ENCODE measurements at places on chromosomes 16 and 17.

DNA sequence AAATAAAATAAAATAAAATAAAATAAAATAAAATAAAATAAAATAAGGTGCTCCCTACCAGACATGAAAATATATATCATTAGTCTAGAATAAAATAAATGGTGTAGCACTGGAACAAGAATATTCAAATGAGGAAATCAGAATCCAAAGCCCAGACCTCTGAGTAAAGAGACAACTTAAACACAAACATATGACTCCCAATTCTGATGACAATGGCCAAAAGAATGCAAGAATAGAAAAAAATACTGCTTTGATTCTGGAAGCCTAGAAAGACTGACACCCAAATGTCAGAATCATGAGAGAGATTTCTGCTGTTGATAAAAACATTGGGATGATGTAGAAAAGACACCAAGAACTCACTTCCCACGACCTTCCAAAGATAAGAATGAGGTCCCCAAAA lies 27.9 kb downstream of the MYOCD start:
- peak; percentile 6 for DNase-seq

DNA sequence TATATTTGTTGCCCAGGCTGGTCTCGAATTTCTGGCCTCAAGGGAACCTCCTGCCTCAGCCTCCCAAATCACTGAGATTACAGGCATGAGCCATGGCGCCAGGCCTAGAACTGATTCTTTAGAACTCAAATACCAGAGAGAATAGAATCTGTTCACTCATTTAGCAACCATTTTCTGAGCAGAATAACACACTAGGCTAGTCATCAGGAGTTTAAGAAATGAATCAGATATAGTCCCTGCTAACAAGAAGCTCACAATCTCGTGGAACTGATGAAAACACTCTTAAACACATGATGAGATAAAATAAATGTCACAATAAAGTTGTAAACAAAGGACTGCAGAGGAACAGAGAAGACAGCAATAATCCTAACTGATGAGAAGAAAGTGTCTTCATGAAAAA lies 55.8 kb upstream of the ADCY9 start:
- DNase-seq, result peak; percentile 32

DNA sequence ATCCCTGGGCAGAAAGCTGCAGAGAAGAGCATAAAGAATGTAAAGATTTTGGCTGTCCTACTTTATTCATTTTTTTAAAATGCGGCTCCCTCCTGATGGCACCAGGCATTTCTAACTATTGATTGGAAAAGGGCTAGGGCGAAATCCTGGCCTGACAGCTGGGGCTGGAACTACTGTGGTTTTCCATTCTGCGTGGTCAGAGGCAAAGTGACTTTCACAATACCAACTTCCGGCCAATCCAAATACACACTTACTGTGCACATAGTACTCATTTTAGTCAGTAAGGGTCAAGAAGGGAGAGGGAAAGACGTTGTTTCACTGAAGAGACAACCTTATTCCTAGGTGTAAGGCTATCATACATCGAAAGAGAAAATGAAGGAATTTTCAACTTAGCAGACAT lies 113.8 kb upstream of the PMFBP1 start:
- no peak for DNase-seq

DNA sequence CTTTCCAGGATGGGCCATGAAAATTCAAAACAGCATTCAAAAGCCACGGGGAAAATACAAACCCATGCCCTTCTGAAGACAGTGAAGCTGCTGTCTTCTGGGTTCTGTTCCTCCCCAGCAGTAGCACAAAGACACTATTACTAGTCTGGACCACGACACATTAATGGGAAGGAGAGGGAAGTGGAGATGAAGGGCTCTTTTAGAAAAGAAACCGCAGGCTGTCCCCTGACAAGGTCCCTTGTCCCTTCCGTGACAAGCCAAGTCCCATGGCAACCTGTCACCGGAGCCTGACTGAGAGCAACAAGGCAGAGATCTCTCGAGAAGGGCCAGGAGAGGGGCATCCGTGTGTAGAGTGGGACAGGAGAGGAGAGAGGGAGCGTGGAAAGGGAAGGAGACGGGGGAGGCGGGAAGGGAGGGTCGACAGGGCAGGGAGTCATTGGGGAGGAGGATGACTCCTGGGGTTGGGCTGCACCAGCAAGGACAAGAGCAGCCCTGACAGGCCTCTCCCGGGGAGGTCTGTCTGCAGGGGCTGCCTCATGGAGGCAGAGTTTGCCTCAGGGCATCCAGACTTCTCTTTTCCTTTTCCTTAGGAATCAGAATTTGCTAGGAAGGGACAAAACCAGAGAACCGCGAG lies 436.2 kb downstream of the SLC39A11 start:
- no peak for DNase-seq

DNA sequence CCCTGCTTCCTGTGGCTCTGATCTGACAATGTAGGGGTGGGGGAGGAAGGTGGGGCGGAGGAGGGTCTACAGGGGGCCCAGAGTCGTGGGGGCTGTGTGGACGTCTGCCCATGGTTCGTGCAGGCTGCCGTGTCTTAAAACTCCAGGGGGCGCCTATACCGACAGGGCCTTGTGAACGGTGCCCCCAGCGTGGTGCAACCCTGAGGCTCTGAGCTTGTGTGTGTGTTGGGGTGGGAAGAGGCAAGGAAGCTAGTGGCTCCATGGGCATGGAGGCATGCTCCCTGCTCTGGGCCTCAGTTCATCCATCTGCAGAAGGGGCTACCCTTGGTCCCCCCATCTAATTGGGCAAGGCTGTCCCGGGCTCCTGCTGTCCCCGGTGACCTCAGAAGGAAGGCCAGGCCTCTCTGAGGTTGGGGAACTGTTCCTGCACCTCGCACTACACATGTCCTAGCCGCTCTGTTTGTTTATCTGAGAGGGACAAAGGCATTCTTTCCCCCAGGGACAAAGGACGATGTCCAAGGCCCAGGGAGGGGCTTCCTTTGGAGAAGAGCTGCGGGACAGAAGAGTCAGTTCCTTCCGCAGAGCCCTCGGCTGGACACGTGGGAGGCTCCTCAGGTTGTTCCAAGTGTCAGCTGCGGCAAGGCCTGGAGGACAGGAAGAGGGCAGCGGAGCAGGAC lies 13.5 kb downstream of the CA4 start:
- DNase-seq, result no peak

- no peak for DNase-seq
Observed at GRCh38 chr17:63698381-63698885, 1.5 kb downstream of the LIMD2 start.

GRCh38 chr17:15006421-15007128 lies 258.6 kb downstream of the PMP22 start:
- DNase-seq, result no peak

DNA sequence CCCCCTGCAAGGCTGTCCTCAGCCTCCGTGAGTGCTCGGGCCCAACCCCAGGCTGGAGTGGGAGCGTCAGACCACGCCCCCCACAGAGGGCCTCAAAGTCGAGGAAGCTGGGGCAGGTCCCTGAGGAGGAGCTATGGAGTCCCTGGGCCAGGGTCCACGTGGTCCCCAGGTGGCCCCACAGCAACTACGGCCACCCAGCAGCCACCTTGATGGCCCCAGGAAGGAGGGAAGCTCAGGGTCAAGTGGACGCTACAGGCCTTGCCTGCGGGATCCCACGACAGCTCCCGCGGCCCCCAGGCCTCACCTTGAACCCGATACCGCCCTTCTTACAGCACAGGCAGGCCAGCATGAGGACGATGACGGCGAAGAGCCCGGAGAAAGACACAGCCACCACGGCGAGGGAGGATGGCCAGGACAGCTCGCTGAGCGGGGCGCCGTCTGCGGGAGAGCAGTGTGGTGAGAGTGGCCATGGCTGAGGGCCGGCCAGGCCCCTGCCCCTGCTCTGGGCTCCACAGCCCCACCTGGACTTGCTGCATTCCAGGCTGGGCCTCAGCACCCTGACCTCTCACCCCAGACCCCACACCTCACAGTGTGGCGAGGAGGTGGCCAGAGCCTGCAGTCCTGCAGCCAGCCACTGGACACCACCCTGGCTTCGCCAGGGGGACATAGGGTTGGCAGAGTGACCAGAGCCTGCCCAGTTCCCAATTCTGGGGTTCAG lies 31.1 kb upstream of the PVALEF start:
- no peak for DNase-seq

GRCh38 chr16:14324581-14324980 lies 253.5 kb downstream of the MRTFB start:
- DNase-seq, result peak; percentile 65

DNA sequence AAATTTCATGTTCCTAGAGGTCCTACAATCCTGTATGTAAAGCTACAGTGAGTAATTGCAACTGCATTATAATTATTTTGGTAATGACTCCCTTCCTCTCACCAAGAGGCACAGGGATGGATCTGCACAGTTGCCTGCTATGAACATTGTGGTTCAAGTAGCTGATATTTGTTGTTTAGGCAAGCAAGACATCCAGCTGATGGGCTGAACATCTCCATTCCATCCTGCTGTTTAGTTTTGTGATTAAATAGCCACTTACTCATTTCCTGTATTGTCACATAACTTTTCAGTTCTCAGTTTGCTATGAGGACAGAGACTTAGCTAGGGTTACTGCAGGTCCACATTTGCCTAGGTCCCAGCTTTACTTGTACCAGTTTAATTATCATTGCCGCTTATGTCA lies 181.2 kb upstream of the TBX2 start:
- no peak for DNase-seq

- peak; percentile 60 for DNase-seq
Observed at GRCh38 chr16:82761236-82761635, 134.5 kb downstream of the CDH13 start.

GRCh38 chr16:73543331-73543969 lies 495.5 kb upstream of the ZFHX3 start:
- DNase-seq, result no peak

- DNase-seq, result no peak
Observed at GRCh38 chr16:1433756-1434155, 2.9 kb downstream of the PERCC1 start.
